ENCODE measurements at places on chromosomes 16 and 17. TPM values are rescaled to one million over a fixed set of nuclear protein-coding genes. Genes with fewer than 3 reads are reported as not detected.

The HYDIN gene
- total RNA-seq: 3.8 TPM

The EVI2A gene
- total RNA-seq: 2.1 TPM

DNA sequence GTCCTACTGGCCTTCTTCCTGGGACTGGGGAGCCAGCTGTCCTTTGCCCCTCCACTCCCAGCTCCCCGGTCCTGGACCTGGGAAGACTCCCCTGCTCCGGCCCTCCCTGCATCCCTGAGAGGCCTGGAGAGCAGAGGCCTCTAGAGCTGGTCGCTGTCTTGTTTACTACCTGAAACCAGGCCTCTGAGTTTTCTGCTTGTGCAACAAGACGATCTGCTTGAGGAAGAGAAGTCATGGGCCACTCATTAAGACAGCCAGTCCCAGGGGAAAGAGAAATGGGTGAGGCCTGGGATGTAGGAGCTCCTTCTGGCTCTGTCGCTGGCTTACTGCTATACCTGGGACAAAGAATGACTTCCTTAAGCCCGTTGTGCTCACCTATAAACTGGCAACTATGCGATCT lies 29.8 kb upstream of the GPRC5C start:
- no peak for DNase-seq

- no peak for DNase-seq
These were observed 6.6 kb downstream of the FAM20A start for GRCh38 chr17:68594552-68594951.

DNA sequence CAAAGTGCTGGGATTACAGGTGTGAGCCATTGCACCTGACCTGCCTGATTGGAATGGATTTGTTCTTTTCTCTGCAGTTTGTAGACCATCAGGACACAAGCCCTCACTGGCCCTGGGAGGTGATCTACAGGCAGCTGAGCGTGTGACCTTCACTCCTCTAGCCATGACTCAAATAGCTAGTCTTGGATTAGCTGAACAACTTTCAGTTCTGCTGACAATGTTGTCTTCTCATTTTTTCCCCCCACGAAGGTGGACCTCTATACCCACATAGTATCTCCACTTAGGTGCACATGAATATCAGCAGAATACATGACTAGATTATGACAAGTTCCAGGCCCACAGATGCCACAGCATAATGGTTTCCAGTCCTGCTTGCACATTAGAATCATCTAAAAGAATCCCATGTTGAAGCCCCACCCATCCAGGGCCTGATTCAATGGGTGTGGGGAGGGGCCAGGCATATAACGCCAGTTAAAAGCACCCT lies 36.8 kb downstream of the HS3ST3B1 start:
- DNase-seq: no peak

DNA sequence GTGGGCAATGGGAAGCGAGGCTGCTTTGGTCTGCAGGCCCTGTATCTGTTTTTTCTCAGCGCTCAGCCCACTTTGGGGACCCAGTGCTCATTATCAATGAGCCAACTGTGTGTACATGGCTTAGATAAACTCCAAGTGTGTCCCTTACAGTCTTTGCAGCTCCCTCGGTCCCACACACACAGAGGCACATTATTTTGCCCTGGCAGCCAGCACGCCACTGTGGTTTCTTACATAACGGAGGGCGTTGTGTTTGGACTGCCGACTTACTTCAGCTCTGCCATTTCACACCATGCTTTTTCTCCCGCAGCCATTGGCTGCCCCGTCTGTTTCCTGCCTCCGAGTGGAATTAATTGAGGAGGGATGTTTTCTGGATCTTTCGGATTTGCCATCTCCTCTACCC lies 56.5 kb upstream of the CLEC18A start:
- DNase-seq: no peak

All from right atrium auricular region (tissue), 2 donors.